ENCODE measurements at places on chromosomes 3 and 15. TPM values are rescaled to one million over a fixed set of nuclear protein-coding genes. Genes with fewer than 3 reads are reported as not detected.

The ARF4 gene
- total RNA-seq: 89.6 TPM

- H3K36me3 ChIP-seq: no peaks in the 10 kb centered on the region
- no peak overlapping the region for H3K4me3 ChIP-seq
- H3K27ac ChIP-seq: no peak overlapping the region
- no peaks in the 10 kb centered on the region for H3K27me3 ChIP-seq
Observed at GRCh38 chr3:133712017-133712416, 34.2 kb upstream of the TF start.

DNA sequence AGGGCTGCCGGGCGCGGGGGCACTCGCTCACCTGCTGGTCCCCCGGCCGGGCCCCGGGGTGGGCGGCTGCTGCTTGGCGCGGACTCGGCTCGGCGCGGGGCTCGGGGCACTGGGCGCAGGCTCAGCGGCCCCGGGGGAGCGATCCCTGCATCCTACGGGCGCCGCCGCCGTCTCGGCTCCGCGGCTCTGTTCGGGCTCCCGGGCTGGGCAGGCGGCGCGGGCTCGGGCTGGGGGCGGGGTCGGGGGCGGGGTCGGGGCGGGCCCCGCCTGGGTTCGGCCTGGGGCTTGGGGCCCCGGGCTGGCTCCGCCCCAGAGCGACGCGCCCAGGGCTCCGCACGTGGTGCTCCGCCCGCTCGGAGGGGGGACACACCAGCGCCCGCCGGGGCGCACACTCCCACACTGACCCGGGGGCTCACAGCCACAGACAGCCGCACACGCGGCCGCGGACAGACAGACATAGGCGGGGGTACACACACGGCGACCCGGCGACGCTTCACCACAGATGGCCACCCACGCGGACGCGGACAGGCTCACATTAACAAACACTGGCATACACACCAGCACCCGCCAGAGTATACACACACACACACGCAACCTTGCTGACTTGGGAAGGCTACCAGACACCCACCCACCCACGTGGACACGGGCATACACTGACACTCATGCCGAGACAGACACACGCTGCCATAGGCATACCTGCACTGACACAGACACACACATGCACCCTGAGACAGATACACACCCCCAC lies at the start of gene SCN5A:
Gene SCN5A (minus strand): TSS at position 188 of the 748 bp plus-strand sequence. CDS start 16,380 bp downstream, outside the sequence.
- no peak within 1 kb of the TSS for H3K27ac ChIP-seq
- DNase-seq: peak; percentile 74
- peaks cover 10% of the 10 kb centered on the region for H3K27me3 ChIP-seq
- H3K4me1 ChIP-seq: peaks cover 20% of the 10 kb centered on the region

The EPHA6 gene
- not detected for total RNA-seq

The SNRPN gene
- total RNA-seq: 68.8 TPM

The COL6A5 gene
- total RNA-seq: not detected

DNA sequence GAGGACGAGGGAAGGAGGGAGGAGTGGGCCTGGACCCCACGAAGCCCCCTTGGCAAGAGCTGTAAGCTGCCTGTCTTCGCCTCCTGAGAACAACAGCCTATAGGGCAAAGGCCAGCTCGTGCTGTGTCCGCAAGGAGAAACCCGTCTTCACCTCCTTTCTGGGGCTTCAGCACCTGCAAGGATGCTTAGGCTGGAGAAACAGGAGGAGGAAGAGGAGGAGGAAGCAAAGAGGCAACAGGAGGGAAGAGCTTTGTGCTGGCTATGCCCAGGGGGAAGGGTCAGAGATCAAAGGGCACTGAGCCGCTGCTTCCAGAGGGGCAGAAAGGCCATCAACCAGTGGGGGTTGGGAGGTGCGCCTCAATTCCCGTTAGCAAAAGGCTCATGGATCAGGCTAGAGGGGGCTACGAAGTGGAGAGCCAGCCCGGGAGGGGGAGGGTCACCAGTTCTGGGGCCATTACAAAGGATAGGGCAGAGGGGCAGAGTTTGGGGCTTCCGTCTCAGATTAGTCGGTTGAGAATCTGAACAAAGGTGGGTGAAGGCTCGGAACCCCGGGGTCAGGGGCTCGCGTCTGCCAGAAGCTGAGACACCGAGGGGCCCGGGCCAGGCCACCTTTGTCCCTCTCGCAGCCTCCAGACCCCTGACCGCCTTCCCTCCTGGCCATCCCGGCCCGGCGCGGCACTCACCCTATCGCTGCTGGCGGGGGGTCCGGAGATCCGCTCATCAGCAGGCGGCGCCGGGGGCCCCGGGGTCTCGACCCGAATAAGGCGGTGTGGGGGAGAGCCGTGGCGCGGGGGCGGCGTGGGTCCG lies 792 bp downstream of the SHF start:
- peaks cover 16% of the 10 kb centered on the region for H3K4me1 ChIP-seq
- H3K27ac ChIP-seq: no peak overlapping the region
- H3K36me3 ChIP-seq: no peaks in the 10 kb centered on the region
- H3K4me3 ChIP-seq: no peak overlapping the region
- DNase-seq: peak; percentile 9
- peaks cover 15% of the 10 kb centered on the region for H3K27me3 ChIP-seq

DNA sequence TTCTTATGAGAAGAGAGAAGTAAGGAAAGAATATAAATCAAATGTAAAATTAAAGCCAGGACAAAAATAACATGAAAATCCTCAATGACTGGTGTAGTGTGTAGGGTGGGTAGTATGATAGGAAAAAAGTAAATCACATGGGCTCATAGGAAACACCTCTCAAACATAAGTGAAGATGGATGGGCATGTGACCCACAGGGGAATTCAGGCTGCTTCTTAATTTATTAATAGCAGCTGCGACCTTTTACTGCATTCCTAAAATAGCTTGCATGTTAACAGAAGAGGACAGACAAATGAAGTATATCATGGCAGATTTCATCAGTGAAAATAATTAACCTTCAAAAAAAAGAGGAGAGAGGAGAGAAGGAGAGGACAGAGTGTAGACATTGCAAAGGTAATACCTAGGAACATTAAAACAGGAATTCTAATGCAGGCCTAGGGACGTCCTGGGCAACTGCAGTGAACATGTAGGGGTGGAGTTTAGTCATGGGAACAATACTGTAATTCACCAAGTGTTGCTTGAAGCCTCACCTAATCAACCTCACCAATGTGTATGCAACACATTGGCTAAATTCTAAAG lies 132.9 kb downstream of the KCNMB2 start:
- H3K27ac ChIP-seq: no peak overlapping the region
- no peaks in the 10 kb centered on the region for H3K36me3 ChIP-seq
- no peak overlapping the region for H3K4me3 ChIP-seq
- DNase-seq: no peak

- H3K4me1 ChIP-seq: no peaks in the 10 kb centered on the region
- H3K36me3 ChIP-seq: no peaks in the 10 kb centered on the region
- no peaks in the 10 kb centered on the region for H3K27me3 ChIP-seq
- no peak overlapping the region for H3K4me3 ChIP-seq
- H3K27ac ChIP-seq: no peak overlapping the region
Observed at GRCh38 chr15:68614286-68615035, 35.7 kb downstream of the CORO2B start.

GRCh38 chr15:67463488-67463887 lies 57.4 kb upstream of the C15orf61 start:
- H3K4me1 ChIP-seq: no peaks in the 10 kb centered on the region
- H3K27ac ChIP-seq: no peak overlapping the region

The SPINK8 gene
- not detected for total RNA-seq

DNA sequence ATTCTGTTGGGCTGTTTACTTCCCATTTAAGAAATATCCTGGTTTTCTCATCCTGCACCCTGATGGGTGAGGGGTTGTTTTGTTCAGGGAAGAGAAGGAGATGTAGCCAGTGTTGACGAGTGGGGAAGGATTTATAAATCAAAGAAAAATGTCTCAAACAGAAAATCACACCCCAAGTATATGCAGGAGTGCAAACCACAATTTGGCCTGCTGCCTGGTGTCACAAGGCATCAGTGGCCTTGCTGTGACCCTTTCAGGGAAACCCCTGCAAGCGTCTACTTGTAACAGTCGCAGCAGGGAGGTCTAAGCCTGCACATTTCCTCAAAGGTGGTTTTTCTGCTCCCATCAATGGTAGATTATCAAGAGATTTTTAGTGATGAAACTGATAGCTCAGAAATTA lies 132.6 kb upstream of the LRRN1 start:
- no peak overlapping the region for H3K27ac ChIP-seq
- H3K4me1 ChIP-seq: peaks cover 13% of the 10 kb centered on the region
- H3K36me3 ChIP-seq: no peaks in the 10 kb centered on the region
- DNase-seq: peak; percentile 33

GRCh38 chr3:9690451-9691450 lies 12.9 kb upstream of the CPNE9 start:
- peaks cover 93% of the 10 kb centered on the region for H3K36me3 ChIP-seq
- no peak overlapping the region for H3K27ac ChIP-seq
- H3K4me3 ChIP-seq: no peak overlapping the region
- DNase-seq: no peak
- no peaks in the 10 kb centered on the region for H3K4me1 ChIP-seq
- no peaks in the 10 kb centered on the region for H3K27me3 ChIP-seq

The WDR93 gene
- total RNA-seq: 0.25 TPM

DNA sequence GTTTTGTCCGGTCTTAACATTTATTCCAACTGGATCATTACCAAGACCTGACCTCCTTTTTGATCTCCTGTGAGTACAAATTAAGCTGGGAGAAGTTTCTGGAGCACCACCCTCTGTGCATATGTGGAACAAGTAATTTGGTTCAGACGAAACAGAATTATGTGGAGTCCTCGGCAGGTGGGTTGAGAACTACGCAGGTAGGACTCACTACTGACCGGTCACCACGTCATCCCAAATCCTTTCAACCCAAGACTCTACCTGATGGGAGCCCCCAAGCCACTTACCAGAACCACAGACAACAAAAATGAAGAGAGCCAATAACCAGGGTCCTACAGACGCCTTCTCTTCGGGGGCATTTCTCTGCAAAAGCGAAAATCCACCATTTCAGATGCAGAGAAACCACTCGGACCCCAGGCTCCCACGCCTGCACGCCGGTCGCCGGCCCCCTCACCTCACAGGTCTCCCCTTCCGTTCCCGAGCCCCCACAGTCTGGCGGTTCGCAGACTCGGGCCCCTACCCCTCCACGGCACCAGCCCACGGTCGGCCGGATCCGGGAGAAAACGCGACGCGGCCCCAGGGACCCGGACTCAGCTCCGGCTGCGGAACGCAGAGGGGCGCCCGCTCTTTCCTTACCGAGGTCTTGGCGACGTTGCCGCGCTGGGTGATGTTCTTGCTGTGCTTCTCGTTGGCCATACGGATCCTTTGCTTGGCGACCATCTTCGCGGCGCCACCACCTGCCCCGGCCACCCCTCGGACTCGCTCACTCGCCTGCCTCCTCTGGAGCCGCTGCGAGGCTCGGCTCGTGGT lies 674 bp downstream of the SERP1 start:
- DNase-seq: peak; percentile 67
- peaks cover 6% of the 10 kb centered on the region for H3K4me1 ChIP-seq
- peak overlapping the region; percentile 87 for H3K27ac ChIP-seq

DNA sequence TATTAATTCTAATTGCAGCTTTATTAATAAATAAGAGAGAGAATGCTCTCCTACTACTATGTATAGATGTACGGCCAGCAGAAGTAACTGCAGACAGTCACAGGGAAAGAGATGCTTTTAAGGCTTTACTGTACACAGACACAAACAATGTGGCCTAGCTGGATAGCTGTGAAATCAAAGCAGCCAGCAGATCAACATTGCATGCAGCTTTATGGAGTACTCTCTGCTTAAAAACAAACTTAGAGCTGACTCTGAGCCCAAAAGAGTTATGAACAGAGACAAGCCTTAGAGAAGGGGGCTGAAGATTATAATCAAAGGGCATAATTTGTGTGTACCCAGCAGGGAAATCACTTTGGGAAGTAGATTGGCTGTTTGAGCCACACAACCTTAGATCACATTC lies 47.2 kb downstream of the CADM2 start:
- no peak overlapping the region for H3K4me3 ChIP-seq
- H3K27me3 ChIP-seq: no peaks in the 10 kb centered on the region
- DNase-seq: no peak
- H3K27ac ChIP-seq: no peak overlapping the region
- no peaks in the 10 kb centered on the region for H3K36me3 ChIP-seq

GRCh38 chr3:107206141-107206540 lies 171.1 kb upstream of the CCDC54 start:
- no peak overlapping the region for H3K4me3 ChIP-seq
- H3K27ac ChIP-seq: no peak overlapping the region
- no peaks in the 10 kb centered on the region for H3K36me3 ChIP-seq
- peak; percentile 30 for DNase-seq
- H3K27me3 ChIP-seq: no peaks in the 10 kb centered on the region
- no peaks in the 10 kb centered on the region for H3K4me1 ChIP-seq

- H3K27me3 ChIP-seq: no peaks in the 10 kb centered on the region
- H3K36me3 ChIP-seq: no peaks in the 10 kb centered on the region
- no peak overlapping the region for H3K27ac ChIP-seq
- no peak overlapping the region for H3K4me3 ChIP-seq
Observed at GRCh38 chr15:52257734-52258062, 37.9 kb downstream of the MYO5C start.

The RCCD1 gene
- total RNA-seq: 5.1 TPM

GRCh38 chr3:177931346-177931745 lies 604.9 kb upstream of the KCNMB2 start:
- no peak for DNase-seq
- no peaks in the 10 kb centered on the region for H3K4me1 ChIP-seq

The CAV3 gene
- total RNA-seq: not detected
